Activated T-cell treated with anti-CD3 and anti-CD28 coated beads, Interleukin-2, amount 50 U/mL, for 48 hours (primary cell): ENCODE measurements at places on chromosomes 2 and 18.

DNA sequence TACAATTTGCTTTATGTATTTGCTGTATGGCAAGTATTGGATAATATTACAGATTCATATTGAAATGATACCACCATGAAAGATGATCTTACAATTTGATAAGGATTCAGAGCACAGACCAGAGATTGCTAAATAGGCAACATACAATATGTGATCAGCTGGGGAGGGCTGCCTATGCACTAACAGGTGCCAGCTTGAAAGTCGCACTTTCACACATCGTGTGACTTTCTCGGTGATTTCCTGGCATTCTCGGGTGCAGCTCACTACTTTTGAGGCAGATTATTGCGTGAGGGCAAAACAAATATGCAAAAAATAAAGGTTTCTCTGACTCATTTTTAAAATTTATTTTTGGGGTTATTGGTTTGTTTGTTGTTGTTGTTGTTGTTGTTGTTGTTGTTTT lies 36.0 kb downstream of the RBMS1 start:
- no peak for DNase-seq

DNA sequence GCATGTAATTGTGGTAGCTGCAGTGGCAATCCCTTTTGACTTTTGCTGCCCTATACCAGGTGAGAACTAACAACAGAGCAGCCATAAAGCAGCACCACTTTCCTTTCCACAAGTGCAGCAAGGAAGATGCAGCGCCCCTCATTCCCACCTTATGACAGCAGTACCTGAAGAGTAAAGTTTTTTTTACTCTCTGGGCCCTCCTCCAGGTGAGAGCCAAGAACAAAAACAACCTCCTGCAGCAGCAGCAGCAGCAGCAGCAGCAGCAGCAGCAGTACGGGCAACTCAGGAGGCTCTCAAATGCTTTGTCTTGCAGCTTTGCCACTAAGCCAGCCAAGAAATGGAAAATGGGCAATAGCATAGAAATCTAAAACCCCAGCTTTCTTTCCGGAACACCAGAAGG lies 397.5 kb downstream of the FIGN start:
- DNase-seq: no peak

GRCh38 chr2:232530626-232531260 lies 4.8 kb downstream of the CHRND start:
- no peak for DNase-seq

GRCh38 chr2:159894145-159894838 lies 96.3 kb upstream of the CD302 start:
- DNase-seq: no peak

GRCh38 chr2:58845011-58845410 lies 603.9 kb upstream of the FANCL start:
- DNase-seq: no peak

DNA sequence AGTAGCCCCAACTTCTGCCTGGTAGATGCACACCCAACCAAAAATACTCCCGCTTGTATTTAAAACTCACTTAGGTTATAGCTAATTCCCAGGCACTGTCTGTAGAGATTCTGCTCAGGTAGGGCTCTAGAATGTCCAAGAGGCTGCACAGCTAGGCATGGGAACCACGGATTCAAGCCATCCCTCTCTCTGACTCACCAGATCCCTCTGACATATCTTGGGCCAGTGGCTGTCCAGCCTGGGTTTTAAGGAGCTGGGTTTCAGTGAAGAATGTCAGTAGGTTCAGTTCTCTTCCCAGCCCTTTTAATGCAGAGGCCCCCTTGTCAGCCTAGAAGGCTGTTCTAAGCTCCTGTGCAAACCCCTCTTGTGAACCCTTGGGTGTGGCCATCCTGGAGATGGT lies 15.9 kb upstream of the IL1R1 start:
- no peak for DNase-seq

DNA sequence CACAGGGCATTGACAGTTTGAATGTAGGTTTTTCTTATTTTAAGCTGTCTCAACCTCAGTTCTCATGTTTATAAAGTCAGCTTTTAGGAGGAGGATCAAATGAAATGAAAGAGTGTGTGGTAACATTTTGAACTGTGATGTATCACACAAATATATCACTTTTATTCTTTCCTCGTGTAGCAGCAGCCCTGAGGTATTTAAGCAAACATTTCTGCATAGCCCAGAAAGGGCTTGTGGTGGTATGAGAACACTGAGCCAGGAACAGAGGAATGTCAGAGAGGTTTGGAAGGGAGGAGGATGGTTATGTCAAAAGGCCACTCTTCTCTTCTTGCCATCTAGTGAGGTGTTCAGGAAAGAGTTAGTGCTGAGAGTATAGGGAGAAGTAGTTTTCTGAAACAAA lies 150.2 kb downstream of the PARD3B start:
- no peak for DNase-seq

GRCh38 chr18:59549503-59550173 lies 147.6 kb downstream of the CCBE1 start:
- no peak for DNase-seq

GRCh38 chr2:137250401-137250800 lies 485.1 kb downstream of the THSD7B start:
- no peak for DNase-seq

GRCh38 chr18:44507729-44508325 lies 172.9 kb upstream of the SETBP1 start:
- DNase-seq: peak; percentile 19

DNA sequence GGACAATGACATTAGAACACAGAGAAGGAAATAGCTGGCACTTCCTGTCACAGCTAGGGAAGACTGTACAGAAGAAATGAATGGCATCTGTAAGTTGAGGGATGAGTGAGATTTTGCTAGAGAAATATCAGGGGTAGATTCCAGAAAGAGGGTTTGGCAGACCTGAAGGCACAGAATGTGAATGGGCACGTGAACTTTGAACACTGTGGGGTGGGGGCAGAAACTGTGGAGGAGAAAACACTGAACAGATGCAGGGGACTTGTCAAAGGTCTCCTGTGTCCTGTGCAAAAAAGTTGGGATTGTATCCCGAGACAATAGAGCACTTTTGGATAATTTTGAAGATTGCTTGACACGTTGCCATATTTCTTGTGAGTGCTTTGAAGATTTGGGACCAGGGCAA lies 88.0 kb downstream of the PPP1R1C start:
- no peak for DNase-seq

GRCh38 chr18:77153404-77153803 lies 20.8 kb upstream of the MBP start:
- DNase-seq: no peak

DNA sequence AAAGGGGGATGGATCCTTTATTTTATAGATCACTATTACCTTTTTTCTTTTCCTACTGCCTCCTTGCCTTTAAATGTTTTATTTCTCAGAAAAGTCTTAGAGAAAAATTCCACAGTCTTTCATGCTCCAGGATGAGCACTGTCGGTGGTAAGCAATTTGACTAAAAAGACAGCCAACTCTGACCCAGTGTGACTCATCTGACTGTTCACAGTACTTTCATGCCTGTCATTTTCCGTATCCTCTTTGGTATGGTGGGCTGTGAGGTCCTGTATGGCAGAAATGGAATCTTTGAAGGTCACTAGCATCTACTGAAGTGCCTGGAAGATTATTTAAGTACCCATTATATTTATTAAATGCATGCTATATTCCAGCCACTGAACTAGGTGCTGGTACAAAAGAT lies 2.1 kb upstream of the RFTN2 start:
- DNase-seq: no peak

DNA sequence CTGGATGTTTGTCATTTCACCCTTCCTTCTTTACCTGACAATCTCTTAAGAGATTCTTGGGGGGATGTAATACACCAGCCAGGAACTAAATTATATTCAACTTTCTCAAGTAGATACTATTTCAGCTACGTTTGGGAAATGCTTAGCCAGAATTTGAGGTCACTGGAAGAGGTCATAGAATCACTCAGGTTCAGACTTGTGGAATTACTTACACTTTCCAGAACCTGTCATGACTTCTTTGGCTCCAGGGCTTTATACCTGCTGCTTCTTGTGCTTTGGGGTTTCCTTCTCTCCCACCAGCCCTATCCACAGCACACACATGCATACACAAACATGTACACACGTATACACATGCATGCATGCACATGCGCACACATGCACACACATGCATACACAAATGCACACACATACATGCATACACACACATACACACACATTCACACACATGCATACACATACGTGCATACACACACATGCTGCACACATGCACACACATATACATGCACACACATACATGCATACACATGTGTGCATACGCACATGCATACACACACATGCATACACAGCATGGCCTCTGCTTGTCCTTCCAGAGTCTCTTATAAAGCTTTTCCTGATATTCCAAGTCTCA lies 23.5 kb upstream of the ANXA4 start:
- no peak for DNase-seq

DNA sequence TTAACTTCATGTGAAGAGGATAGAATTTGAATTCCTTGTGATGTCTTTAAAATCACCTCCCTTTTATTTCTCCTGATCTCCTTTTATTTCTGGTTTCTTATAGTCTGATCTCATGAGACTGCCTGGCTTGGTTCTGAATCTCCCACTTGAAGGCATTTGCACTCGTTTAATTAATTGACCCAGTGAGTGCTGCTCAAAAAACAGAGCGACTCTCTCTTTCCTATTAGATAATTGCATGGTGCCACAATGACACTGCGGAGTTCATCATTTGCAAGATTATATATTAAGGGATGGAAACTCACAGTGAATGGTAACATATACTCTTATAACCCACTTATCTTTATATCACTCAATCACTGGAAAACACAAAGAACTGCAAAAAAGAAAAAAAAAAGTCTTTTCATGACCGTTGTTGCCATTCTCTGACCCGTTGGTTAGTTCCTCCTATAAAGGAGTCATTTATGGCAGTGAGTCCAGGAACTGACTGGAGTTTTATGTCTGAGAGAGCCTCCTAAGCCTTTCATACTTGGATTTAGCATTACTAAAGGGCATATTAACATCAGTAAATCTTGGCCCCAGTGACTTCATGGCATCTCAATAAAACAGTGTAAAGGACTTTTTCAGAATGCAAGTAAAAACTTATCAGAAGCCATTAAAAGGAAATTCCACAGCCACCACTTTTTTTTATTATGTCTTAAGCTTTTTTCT lies 103.3 kb upstream of the EPHA4 start:
- no peak for DNase-seq

GRCh38 chr2:238202326-238203093 lies 985 bp downstream of the ILKAP start:
- DNase-seq: peak; percentile 33

GRCh38 chr2:240812301-240812680 lies 7.7 kb downstream of the KIF1A start:
- DNase-seq: no peak

GRCh38 chr2:239580199-239580527 lies 179.3 kb upstream of the HDAC4 start:
- DNase-seq: no peak

- no peak for DNase-seq
Observed at GRCh38 chr2:2083113-2083758, 247.8 kb downstream of the MYT1L start.

DNA sequence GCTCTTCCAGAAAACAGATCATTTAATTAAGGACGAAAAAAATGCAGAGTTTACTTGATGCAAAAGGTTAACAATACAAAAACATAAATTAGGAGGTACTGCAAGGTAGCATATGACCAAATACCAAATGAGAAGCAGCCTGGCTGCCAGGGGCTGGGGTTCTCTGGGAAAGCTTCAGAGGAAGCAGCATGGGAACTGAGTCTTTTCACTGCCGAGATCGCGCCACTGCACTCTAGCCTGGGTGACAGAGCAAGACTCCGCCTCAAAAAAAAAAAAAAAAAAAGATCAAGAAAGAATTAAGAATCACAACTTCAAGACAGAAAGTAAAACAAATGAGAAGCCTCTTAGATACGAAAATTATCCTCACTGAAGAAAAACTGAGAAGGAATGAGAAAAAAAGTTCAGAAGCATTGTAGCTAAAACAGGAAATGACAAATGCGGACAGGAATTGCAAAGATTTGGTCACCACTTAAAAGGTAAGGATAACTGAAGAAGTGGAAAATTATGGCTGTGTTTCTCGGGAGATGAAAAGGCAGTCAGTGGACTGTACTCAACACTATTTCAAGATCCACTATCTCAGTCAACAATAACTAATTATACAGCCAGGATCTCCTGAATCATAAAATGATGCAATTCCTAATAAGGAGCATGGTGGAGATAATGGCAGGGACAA lies 4.3 kb downstream of the SEPTIN10 start:
- no peak for DNase-seq

- no peak for DNase-seq
Observed at GRCh38 chr2:230927711-230928341, 2.8 kb upstream of the GPR55 start.

DNA sequence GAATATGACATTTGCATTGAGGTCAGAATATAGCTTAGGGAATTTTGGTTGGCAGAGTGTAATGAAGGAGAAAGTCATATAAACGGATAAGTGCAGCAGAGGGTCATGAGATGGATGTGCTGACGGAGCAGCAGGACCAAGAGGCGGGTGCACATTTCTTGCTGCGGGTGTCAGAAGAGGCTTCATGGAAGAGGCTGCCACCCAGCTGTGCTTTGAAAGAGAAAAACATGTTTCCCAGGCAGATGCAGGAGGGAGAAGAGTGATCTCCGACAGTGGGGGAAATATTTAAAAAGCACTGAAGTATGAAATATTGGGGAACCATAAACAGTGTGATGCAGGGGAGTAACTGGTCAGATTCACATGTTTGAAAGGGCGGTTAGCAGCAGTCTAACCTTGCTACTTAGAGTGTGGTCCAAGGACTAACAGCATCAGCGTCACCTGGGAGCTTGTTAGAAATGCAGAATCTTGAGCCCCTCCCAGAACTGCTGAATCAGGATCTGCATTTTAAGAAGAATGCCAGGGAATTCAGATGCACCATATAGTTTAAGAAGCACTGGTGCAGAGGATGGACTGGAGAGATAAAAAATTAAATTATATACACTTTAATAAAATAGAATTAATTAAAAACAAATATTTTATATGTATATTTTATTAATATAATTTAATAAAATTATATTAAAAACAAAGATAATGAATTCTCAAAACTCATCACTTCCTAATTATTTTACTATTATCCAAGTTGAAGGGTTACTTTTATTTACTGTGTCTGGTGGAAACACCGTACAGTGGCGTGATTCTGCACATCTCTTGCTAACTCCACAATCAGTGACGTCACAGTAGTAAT lies 36.1 kb upstream of the SCYGR1 start:
- no peak for DNase-seq

- no peak for DNase-seq
Observed at GRCh38 chr2:109027702-109028101, 38.7 kb upstream of the EDAR start.

DNA sequence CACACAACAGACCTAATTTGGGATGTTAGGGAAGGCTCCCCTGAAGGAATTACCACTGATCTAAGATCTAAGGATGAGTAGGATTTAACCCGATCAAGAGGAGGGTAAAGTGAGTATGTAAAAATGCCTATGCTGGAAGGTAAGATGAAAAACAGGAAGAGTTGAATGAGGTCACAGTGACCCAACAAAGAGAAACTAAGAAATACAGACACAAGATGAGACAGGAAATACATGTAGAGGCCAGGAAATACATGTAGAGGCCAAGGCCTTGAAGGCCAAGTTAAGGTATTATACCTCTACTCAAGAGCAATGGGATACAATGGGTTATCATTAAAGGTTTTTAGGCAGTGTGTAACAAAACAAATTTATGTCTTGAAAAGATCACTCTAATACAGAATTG lies 131.6 kb upstream of the TANK start:
- DNase-seq: no peak

GRCh38 chr2:150474326-150475074 lies 13.0 kb downstream of the RND3 start:
- DNase-seq: no peak
